ENCODE measurements at places on chromosomes 3 and 15.

DNA sequence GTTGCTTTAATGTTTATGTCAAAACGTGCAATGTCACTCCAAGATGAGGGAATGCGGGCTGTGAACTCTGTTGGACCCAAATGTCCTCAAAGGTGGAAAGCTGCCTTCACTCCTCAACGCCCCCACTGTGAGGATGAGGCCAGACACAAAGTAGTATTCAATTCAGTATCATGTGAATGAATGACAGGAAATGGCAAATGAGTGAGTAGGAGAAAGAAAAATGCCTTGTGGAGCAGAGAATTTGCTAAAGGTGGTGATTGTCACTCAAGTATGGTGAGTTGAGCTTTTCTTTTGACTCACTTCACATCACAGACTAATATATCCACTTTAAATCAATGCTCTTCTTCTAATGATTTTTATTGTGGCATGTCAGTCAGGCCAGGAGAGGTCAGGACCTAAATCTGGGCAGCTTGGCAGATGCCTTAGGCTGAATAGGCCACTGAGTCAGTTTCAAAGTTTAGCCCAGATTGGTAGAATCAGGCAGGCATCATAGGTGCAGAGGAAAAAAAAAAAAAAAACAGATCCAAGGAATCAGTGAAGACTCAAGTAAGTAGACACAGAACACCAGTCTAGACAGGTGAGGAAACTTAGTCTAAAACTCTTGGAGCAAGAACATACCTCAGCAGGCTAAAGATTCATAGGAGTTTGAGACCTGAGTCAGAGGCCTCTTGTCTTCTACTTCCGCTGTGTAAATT is 71.0 kb upstream of the ZBED2 start:
- no peak for DNase-seq

GRCh38 chr15:35546511-35547381 is 781 bp upstream of the DPH6 start:
- DNase-seq: no peak

GRCh38 chr3:178277605-178278004 is 258.6 kb upstream of the KCNMB2 start:
- DNase-seq: peak; percentile 50

GRCh38 chr3:39075910-39076309 is 24.1 kb downstream of the WDR48 start:
- no peak for DNase-seq

GRCh38 chr3:42844412-42844713 is 31.3 kb downstream of the CYP8B1 start:
- DNase-seq: no peak

DNA sequence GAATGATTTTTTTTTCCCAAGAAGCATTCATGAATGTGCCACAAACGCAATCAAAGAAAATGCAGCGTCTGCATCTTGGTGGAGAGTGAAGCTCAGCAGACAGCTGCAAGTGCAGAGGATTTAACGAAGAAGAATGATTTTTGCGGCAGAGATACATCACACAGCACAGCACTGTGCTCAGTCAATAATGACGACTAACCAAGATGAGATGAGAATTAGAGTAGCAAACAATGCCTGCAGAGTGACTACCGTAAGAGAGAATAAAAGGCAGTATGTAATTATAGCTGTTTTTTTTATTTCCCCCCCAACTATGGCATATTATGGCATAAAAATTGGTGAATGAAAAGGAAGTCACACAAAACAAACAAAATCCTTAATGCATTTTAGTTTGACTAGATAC is 218.0 kb upstream of the ROBO1 start:
- no peak for DNase-seq

DNA sequence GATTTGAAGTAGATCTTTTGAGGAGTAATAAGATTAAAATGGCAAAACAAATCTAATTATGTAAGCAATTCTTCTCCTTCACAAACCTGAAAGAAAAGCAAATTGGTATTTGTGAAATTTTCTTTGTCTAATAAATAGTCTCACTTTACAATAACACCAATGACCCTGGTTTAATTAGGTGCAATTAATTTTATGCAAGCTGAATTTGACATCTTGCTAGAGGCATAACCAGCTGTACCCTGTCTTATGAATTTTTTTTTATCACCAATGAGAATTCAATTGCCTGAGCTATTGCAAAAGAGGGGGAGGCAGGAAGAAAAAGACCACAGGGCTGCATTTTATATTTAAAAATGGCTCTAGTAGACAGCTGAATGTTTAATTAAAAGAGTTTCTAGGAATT is 113.5 kb upstream of the IL12A start:
- DNase-seq: no peak

DNA sequence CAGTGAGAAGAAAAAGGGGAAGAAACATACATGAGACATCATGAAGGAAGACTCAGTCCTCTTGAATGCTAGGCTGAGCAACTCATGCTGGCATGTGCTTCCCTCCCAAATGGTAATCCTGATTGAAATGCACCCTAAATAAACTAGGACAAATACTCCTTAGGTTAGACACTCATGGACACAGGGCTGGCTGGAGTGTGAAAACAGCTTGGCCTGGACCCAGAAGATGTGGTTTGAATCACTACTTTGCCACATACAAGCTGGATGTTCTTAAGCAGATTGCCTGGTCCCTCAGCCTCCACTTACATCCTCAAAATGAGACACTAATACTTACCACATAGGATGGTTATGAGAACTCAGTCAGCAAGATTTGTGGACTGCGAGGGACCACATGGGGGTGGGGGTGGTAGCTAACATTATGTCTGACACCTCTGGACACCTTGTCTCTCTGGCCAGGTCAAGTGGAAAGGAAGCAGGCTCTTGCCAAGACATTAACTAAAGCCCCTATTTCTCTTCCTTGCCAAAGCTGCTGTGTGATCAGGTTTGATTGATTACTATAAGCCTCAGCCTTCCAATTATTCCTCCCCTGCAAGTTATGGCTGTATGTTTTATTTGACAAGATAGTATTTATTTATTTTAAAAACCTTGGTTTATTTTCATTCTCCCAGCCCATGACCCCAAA is 138.9 kb upstream of the SLC7A14 start:
- DNase-seq: no peak

- no peak for DNase-seq
Observed at GRCh38 chr3:83873550-83873949, 1085.2 kb upstream of the CADM2 start.

DNA sequence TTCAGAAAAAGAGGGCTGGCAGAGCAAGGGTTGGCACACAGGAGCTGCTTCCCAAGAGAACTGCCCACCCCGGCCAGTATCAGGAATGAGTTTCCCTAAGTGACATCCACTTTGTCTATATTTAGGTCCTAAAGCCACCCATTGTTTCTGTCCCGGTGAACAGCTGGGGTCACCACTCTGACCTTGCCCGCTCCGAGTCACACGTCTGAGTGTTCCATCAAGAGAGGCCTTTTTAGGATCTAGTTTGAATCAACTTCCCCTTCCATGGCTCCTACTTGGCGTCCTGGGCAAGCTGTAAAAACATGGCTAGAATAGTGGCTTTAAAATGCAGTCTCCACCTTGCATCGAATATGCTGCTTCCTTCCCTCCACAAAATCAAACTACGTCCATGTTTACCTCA is 109.6 kb upstream of the ARHGEF3 start:
- no peak for DNase-seq

DNA sequence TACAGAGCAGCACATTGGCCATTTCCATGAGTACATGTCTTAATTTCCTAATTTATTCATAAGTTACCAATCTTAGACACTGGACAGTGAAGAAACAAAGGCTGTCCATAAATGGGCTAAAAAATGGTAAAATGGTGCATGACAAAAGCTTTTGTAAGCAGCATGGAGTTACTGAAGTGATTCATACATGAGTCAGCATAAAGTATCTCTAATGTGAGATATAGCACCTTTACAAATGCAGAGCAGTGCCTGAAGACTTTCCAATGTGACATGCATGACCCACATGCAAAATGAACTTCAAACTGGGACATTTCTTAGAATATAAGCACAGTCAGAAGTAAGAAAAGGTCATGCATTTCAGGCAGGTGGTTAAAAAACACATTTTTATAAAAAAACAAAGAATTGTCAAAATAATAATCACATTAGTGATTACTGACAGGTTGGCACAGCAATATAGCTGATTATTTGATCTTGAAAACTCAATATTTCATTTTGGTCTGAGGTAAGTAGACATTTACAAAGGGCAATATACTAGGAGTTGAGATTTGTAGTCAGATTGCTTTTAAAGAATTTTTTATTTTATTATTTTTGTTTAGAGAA is 299.3 kb downstream of the PLCL2 start:
- no peak for DNase-seq

GRCh38 chr15:63380151-63380807 is 1.4 kb downstream of the CA12 start:
- no peak for DNase-seq

DNA sequence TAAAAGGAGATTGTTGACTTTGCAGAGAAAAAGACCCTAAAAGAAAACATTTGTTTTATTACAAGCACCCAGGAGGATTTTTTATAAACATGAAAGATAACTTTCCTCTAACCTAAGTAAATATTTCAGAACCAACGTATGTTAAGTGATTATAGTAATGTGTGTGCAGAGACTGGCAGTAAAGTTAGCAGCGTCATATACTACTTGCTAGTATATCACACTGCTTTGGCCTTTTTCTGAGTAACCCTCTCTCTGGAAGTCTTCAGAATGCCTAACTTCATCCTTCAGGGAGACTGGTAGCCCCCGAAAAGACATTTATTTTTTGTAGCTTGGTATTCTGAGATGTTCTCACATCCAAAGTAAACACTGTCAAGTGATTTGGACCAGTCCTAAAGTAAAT is 17.9 kb downstream of the UBE2E1 start:
- DNase-seq: no peak

GRCh38 chr3:264394-265156 is 68.0 kb downstream of the CHL1 start:
- DNase-seq: peak; percentile 89

DNA sequence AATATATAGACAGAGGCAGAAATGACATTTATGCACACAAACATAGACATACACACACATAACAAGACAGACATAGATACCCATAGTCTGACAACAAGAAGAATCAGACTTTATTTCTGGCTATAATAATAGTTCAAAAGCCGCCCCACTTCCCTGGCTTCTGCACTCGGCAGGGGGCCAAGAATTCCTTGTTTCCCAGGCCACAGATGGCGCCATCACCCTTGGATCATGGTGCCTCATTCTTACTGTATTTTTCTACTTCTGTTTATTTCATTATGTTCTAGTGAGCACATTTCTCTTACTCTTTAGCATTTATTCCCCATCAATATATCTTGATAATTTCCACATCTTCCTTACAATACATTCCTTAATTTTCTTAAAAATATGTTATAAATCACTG is 387.5 kb downstream of the NLGN1 start:
- no peak for DNase-seq

- peak; percentile 51 for DNase-seq
Observed at GRCh38 chr15:96327155-96327741, 3.3 kb upstream of the NR2F2 start.

DNA sequence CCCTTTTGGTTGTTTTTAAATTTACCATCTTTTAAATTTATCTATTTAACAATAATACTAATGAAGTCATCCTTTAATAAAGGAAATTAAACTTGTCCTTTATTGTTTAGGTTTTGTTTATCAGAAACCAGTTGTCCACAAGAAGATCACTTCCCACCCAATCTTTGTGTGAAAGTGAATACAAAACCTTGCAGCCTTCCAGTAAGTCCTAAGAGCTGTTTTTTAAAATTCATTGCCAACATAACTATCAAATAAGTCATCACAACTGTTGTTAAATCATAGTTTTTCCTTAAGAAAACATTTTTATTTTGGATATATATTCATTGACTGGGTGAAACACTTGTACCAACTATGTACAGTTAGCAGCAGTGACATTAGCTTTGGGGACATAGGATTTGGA is 59.4 kb downstream of the CALML4 start:
- no peak for DNase-seq

DNA sequence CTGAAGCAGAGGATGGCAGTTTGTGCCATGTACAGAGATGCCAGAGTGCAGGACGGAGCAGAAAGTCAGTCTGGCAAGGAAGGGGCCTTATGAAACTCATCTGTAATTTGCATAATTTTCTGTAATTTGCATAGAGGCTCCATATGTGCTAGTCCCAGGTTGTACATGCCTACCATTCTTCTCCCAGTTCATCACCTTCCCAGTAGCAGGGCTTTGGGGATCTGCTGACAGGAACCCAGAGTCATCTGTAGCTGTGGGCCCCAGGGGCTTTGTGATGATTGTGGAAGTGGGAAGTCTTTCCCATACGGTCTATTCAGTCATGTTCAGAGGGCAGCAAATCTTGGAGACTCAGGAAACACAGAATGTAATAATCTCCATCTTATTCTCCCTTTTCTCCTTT is 42.4 kb upstream of the SIAH2 start:
- no peak for DNase-seq

GRCh38 chr15:67745073-67746006 is 80.0 kb upstream of the SKOR1 start:
- no peak for DNase-seq

DNA sequence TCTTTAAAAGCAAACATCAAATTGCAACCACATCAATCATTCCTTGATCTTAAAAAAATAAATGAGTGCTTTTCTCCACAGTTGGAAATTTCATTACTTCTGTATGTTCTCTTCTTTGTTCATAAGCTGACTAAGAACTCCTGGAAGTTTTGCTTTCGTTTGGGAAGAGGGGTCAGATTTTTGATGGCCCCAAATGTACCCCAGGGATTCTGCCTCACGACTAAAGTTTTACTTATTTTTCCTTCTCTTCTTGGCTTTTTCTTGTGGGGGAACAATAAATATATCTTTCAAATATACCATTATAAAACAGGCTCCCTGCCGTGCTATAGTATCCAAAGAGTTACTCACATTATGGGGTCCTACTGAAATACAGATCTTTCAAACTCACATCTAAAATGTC is 215.0 kb upstream of the CDIN1 start:
- DNase-seq: no peak

GRCh38 chr15:29149738-29150075 is 119.9 kb downstream of the NSMCE3 start:
- DNase-seq: no peak

- no peak for DNase-seq
Observed at GRCh38 chr3:159751146-159751545, 237.5 kb upstream of the IL12A start.

DNA sequence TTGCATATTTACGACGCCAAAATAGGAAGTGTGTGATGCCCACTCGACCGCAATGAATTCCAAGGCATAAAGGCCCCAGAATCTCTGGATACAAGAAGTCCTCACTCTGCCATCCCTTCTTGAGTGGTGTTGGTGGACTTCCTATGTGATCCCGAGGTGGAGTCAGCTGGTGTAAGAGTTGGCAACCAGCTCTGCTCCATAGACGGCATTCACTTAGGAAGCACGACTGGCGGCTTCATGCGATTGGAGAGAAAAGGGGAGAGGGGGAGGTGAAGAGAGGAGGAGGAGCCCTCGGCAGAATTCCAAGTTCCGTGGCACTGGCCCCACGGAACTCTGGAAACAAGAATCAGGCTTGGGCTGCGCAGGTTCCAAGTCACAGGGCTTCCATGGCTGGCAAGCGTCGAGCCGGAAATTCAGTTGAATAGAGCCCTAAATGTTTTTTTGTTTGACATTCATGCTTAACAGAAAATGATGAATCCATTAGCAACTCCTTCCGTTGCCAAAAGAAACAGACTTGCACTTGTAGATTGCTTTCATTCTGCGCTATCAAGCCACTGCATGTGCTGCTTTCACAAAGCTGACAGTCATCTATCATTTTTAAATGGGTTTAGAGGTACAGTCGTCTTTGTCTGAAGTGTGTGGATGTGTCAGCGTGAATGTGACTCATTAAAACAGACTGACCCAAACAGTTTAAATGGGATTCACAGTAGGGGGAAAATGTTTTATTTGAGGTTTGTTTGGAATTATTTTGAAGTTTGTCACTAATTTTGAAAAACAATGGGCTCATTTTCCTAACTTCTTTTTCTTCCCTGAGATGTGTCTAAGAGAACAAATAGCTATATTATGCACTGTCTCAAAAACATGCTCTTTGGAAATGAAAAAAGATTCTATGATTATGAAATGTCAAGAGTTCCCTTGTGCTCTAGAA is 428.3 kb upstream of the ATP11B start:
- DNase-seq: peak; percentile 90
